ENCODE measurements at places on chromosomes 6 and 20. TPM values are rescaled to one million over a fixed set of nuclear protein-coding genes. Genes with fewer than 3 reads are reported as not detected.

TAAR2 gene
- not detected for total RNA-seq

RIPOR3 gene
- total RNA-seq = not detected

HLA-DQA1 gene
- total RNA-seq = not detected

UNC93A gene
- total RNA-seq = not detected

AGPAT4 gene
- 7.3 TPM for total RNA-seq

ULBP3 gene
- 6.3 TPM for total RNA-seq

TRDN gene
- total RNA-seq = not detected

TMEM14A gene
- 10.5 TPM for total RNA-seq

COX4I2 gene
- total RNA-seq = not detected

BPIFB1 gene
- not detected for total RNA-seq

MAP7 gene
- 15.4 TPM for total RNA-seq

PCSK2 gene
- not detected for total RNA-seq

SOBP gene
- 0.21 TPM for total RNA-seq

SLC4A11 gene
- total RNA-seq = 5.7 TPM

RNF217 gene
- 22.8 TPM for total RNA-seq

HLA-DMB gene
- total RNA-seq = not detected

TBC1D32 gene
- total RNA-seq = 10.2 TPM

HCRTR2 gene
- not detected for total RNA-seq

STXBP5 gene
- total RNA-seq = 38.5 TPM

CTCFL gene
- total RNA-seq = not detected

UBD gene
- not detected for total RNA-seq

ZNFX1 gene
- 24.3 TPM for total RNA-seq

C6orf15 gene
- total RNA-seq = not detected

BPIFB2 gene
- total RNA-seq = not detected

MUCL3 gene
- not detected for total RNA-seq

MAP3K5 gene
- 7.6 TPM for total RNA-seq

SOX4 gene
- total RNA-seq = 12.9 TPM

GTF2H4 gene
- 30.6 TPM for total RNA-seq

TTLL9 gene
- not detected for total RNA-seq

TRIM15 gene
- 0.79 TPM for total RNA-seq

YIPF3 gene
- total RNA-seq = 72.9 TPM

GPLD1 gene
- 0.16 TPM for total RNA-seq

RCAN2 gene
- 0.09 TPM for total RNA-seq

HLA-A gene
- total RNA-seq = 139 TPM

TMEM74B gene
- total RNA-seq = not detected

WFDC10B gene
- total RNA-seq = not detected

MYCT1 gene
- not detected for total RNA-seq

PIGU gene
- 14.5 TPM for total RNA-seq

SCRT2 gene
- not detected for total RNA-seq

OPRM1 gene
- total RNA-seq = not detected

KCNK5 gene
- total RNA-seq = 2.6 TPM

SNAP91 gene
- not detected for total RNA-seq

GNRH2 gene
- 1.0 TPM for total RNA-seq

PEX7 gene
- total RNA-seq = 6.0 TPM

SLC22A3 gene
- total RNA-seq = 0.20 TPM

CLPSL1 gene
- not detected for total RNA-seq

LTA gene
- not detected for total RNA-seq

RNF114 gene
- 48.6 TPM for total RNA-seq

CCN2 gene
- 49.4 TPM for total RNA-seq

BHLHE23 gene
- not detected for total RNA-seq

TMEM170B gene
- total RNA-seq = 0.70 TPM

AFG1L gene
- 8.5 TPM for total RNA-seq

ERVFRD-1 gene
- not detected for total RNA-seq

CNR1 gene
- not detected for total RNA-seq
